Neural progenitor cell (in vitro differentiated cells): ENCODE measurements at places on chromosomes 4 and X.

DNA sequence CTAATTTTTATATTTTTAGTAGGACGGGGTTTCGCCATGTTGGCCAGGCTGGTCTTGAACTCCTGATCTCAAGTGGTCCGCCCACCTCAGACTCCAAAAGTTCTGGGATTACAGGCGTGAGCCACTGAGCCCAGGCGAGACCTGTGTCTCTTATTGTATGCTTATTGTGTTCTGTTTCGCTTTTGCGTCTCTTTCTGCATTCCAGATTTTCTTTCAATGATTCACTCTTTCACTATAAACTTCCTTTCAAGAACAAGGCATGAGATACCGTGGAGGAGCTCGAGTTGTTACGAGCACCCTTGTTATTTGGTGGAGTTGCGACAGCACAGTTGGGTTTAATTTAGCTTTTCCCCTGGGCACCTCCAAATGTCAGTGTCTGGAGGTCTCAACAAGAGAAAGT, 366.7 kb upstream of the FAT1 start:
- DNase-seq, result no peak

DNA sequence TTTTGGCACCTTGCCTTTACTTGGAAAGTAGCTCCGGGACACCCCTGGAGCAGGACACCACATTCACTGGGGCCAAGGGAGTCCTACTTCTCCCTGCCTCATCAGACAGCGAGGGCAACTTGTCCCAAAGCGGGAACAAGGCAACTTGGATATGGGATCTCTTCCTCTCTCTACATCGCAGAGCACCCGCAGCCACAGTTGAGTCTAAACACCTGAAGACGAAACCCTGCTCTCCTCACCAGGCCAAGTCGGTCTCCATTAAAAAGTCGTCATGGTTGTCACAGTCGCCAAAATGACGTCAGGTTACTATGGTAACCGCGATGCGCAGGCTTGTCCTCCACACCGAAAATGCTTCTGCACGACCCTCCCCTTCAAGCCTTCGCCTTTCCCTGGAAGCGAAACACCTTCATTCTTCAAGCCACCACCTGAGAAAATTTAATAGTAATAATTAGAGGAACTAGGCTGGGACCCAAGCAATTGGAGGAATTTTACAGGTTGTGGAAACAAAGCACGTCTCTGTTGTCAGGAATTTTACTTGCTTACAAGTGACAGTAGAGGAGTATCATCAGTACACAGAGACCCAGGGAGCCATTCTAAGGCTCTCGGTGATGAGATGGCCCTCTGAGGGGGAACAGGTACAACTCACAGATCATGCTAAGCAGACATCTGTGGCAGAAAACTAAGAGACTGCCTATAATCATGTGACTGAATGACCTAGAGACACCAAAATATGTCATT, 30.5 kb upstream of the TCEAL4 start:
- peak; percentile 90 for DNase-seq

- no peak for DNase-seq
These were observed 588.4 kb upstream of the FAM241A start for GRCh38 chr4:111556851-111557250.

DNA sequence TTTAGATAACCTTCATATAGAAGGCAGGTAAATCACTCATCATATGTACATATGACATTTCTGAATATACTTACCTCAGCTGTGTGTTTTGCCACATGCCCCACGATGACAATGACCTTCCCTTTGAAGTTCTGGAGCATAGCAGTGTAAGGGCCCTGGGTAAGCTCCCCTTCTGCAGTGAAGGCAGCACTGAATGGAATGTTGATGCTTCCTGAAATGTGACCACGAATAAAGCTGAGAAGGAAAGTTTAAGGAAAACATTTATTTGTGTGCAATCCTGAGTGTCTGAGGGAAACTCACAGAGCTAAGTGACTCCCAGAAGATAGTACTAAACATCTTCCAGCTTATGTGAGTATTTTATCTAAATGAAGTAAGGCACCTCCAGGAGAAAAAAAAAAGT, 200.1 kb downstream of the NPNT start:
- no peak for DNase-seq

DNA sequence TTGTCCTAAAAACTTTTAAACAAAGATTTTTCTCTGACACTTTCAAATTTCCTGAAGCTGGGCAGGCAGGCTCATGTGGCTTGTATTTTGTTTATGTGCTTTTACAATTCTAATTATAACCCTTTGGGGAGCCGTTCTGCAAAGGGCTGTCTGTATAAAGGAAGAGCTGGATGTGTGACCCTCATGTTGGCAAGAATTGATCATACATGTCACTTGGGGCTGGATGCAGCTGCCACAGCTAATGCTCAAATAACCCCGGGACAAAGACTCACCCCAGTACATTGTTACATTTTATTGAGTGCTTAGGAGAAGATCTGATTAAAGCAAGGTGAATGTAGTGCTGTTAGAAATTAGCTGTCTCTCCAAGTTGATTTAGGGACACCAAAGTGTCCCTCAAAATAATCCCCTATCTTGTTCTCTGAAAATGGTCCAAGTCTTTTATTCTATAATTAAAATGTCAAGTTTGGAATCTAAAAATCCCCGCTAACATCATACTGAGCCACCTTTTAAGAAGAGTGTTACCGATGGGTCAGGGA, 13.0 kb upstream of the DAPP1 start:
- DNase-seq, result no peak

DNA sequence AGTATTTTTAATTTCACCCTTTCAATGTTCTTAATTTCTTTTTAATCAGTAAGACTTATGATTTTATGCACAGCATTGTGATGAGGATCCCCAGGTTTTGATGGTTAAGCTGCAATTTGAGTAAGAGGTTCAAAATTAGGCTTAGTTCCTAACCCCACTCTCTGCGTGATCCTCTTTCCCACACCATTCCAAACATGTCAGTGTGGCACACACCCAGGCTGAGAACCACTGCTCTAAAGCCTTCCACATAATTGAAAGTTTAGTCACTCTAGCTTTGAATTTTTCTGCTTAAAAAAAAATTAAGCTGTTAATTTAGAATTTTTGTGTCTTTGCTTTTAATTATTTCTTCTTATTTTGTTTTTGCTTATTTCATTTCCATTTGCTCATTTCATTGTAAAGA, 68.8 kb upstream of the SLC7A11 start:
- DNase-seq, result no peak

- no peak for DNase-seq
These were observed 260.5 kb upstream of the IGFBP7 start for GRCh38 chr4:57370691-57371090.

GRCh38 chrX:14015294-14015693, 14.4 kb downstream of the GEMIN8 start:
- no peak for DNase-seq

DNA sequence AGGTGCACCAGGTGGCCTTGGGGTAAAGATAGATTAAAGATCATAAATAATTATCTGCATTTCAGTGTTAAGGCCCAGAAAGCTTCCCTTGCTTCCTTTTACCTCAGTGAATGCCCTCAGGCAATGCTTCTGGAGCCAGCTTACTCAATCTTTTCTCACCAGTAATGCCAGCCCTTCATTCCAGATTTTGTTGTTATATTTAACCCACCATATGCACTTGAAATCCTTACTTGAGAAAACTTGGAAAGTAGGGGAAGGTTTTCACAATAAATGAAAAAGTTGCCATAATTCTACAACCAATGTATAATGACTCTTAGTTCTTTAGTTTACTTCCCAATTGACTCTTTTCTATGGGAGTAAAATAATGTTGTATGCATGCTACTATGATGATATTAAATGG, 17.1 kb upstream of the PBDC1 start:
- no peak for DNase-seq

DNA sequence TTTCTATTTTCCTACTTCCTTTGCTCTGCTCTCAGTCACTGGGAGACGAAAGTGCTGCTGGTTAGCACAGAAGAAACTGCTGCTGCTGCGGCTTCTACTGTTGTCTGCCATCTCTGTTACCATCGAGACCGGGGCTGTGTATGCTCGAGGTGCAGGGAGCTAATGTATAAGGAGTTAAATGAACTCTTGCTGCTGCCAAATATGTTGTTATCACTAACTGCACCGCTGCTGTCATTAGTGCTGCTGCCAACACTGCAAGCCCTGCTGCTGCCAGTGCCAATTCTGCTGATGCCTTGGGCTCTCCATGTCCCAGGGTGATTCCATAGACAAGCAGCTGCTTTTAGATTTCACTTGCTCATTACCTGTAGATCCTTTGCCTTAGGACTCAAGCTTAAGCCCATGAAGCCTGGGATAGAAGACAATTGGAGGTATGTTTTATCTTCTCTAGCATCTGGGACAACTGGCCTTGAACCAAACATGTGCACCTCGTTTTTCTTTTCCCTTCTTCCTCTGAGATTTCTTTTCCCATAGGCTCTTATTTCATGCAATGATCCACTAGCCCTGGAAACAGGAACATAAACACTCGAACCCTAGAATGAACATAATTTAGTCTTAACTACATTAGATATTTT, 107.8 kb downstream of the CCSER1 start:
- no peak for DNase-seq

DNA sequence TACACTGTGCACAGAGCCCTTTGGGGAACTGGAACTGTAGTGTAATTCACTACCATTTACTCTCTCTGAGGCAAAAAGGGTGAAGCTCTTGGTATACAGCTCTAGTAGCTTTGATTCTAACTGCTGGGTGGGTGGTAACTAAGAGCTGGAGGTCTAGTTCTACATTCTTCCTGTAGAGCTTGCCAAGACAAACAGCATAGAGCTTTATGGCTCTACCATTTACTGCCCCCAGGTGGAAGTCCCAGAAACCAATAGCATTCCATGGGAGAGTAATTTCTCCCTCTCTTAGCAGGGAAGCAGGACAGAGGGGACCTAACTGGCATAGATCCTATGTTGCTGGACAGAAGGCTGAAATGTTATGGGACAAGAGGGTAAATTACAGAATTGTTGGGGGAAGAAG, 26.7 kb downstream of the HDAC8 start:
- DNase-seq, result no peak

GRCh38 chr4:84366161-84366560, 132.9 kb downstream of the NKX6-1 start:
- DNase-seq, result no peak

DNA sequence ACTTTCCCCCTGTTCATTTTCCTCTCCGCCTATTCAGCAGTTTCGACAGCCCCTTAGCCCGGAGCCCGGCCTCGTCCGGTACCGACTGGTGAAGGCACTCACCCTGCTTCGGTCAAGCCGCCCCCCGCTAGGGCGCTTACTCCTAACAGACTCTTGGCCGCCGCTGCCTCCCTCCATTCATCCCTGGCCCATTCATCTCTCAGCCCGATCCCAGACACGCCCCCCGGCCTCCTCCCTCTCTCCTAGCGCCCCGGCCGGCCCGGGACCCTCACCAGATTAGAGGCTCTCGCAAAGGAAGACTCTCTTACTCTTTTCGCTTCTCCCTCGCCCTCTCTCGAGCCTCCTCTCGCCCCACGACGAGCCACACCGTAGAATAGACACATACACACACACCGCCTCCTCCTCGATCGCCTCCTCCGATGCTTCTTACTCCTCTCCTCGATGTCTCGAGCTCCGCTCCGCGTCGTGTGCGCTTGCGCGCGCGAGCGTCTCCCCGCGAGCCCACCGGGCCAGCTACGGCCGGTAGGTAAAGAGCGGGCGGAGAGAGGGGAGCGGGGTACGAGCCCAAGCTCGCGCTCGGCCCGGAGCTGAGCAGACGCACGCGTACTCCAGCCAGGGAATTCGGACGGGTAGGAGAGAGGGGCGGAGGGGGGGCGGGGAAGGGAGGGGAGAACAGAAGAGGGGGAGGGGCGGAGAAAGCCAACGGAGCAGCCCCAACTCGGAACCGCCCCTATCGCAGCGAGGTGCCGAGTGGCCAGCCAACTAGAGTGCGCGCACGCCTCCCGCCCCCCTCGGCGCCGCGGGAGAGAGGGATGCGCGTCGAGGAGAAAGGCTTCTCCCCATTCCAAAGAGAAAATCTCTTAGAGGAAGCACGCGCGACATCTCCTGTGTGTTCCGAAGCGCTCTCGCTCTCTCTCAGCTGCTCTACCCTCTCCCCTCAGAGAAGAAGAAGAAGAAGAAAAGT, at the start of gene WNK3:
WNK3 (minus strand) TSS at position 633 of the 964 bp plus-strand sequence.
- DNase-seq, result peak; percentile 95

GRCh38 chr4:56356650-56357049, 30.6 kb downstream of the AASDH start:
- no peak for DNase-seq

- no peak for DNase-seq
These were observed 6.1 kb downstream of the HOPX start for GRCh38 chr4:56674984-56675383.

DNA sequence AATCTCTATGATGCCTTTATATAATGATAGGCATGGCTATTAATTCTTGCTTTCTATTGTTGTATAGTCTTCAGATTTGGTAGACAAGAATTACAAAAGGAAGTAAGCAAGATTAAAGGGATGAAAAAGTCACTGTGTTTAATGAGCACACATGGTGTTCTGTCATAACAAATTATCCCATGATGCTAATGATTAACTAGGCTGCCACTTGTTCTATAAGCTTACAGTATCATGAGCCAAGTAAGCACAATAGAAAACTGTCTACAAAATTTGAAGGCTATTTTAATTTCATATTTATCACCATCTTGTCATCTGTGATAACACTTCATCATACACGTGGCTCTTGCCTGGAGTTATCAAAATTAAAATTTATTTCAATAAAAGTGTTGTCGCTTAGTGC, 466.7 kb downstream of the GASK1B start:
- no peak for DNase-seq

- DNase-seq, result no peak
These were observed 209.5 kb upstream of the CPEB2 start for GRCh38 chr4:14792702-14793227.

- peak; percentile 17 for DNase-seq
These were observed 391.2 kb downstream of the ANKRD50 start for GRCh38 chr4:124321364-124321763.

DNA sequence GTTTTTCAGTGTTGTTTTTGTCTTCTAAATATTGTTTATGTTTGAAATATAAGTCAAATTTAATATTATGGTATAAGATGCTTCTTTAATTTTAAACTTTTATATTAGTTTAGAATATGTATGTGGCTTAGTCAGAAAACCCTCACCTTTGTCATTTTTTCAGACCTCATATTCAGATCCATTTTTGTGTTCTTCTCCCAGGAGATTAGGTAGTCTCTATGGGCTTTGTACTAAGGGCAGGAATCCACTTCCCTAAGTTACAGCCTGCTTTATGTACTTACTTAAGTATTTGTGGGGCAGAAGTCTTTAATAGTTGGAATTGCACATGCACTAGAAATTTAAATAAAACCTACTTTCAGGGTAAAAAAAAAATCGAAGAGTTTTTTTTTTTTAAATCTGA, 63.5 kb upstream of the TENM3 start:
- no peak for DNase-seq

DNA sequence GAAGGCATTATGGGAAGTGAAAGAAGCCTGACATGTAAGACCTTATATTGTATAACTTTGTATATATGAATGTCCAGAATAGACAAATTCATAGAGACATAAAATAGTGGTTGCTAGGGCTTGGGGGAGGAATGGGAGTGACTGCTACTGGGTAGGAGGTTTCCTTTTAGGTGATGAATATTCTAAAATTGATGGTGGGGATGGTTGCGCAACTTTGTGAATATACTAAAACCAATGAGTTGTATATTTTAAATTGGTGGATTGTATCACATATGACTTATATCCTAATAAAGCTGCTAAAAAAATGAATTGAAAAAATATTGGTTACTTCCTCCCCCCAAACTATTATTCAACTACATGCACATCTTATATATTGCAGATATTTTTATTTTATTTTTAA, 70.0 kb downstream of the UCHL1 start:
- no peak for DNase-seq
